Myocyte (in vitro differentiated cells): ENCODE measurements at places on chromosomes 3 and 15.

GRCh38 chr3:123384256-123384655 lies 64.6 kb downstream of the ADCY5 start:
- DNase-seq, result no peak

- no peak for DNase-seq
Observed at GRCh38 chr15:86948719-86949118, 869.0 kb downstream of the AGBL1 start.

DNA sequence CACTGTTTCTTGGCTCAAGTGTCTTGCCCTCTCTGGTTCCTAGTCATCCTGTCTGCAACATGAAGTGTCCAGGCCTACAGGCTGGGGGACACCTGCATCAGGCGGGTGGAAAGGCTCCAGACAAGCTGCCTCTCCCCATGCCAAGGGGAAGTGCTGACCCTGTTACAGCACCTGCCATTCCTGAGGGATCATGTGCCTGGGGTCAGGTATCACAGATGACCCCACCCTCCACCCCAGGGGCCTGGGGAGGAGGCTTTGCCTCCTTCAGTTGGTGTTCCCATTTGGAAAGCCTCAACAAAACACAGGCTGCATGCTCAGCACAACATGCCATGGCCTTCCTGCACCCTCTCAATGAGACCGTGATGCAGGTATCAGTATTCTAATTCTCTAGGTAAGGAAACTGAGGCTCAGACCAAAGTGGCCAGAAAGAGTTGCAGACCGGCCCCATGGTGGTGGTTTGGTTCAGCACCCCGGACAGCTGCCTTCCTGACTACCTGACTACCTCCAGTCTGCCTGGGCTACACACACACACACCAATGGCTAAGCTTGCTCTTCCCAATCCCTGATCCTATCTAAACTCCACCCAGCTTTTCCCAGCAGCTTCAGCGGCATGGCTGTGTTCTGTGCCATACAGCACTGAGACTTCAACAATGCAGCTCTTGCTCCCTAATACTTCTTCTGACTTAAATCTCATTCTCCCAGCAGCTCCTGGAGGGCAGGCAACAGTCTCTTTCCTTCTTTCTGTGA lies 69.7 kb upstream of the LINGO1 start:
- DNase-seq, result peak; percentile 24

DNA sequence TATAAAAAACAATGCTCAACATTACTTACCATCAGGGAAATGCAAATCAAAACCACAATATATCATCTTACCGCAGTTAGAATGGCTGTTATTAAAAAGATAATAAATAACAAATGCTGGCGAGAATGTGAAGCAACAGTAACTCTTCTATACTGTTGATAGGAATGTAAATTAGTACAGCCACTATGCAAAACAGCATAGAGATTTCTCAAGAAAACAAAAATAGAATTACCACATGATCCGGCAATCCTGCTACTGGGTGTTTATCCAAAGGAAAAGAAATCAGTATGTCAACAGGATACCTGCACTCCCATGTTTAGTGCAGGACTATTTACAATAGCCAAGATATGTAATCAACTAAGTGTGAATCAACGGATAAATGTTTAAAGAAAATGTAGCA lies 48.1 kb downstream of the ADAM10 start:
- no peak for DNase-seq

DNA sequence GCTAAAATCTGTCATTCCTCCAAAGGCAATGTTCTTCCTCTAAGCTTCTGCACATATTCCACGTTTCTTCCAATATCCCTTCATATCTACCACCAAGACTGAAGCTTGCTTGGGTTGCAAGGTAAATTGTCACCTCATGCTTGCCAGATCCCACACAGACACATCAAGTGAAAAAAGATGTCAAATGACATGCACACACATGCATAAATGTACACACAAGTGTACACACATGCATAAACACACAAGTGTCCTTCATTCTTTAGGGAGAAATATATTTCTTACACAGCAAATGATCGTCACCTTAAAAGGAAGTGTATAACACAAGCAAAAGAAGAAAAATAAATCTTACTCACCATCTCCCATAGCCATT lies 59.4 kb downstream of the CLASP2 start:
- no peak for DNase-seq

GRCh38 chr15:85745525-85746150 lies 49.1 kb downstream of the KLHL25 start:
- peak; percentile 14 for DNase-seq

- no peak for DNase-seq
Observed at GRCh38 chr3:41956574-41956973, 5.3 kb downstream of the ULK4 start.

DNA sequence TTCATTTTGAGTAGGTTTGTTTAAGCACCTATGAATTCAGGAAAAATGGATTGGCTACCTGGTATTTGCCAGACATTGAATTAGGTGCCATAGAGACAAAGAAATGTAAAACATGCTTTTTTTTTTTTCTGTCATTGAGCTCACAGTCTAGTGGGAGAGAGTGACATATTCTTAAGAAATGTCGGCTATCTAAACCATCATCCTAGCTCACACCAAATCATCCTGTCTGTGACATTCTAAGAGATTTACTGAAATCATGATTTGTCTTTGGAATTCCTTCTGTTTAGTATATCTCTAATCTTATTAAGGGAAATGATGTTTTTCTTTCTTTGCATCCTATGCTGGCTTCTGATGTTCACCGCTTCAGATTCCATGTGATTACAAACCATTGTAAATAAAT lies 59.5 kb upstream of the STXBP5L start:
- no peak for DNase-seq

- DNase-seq, result no peak
Observed at GRCh38 chr15:39728845-39729244, 53.8 kb downstream of the FSIP1 start.

- DNase-seq, result peak; percentile 7
Observed at GRCh38 chr15:56587686-56588085, 122.7 kb upstream of the MNS1 start.

- DNase-seq, result peak; percentile 50
Observed at GRCh38 chr3:143536817-143537535, 311.3 kb downstream of the SLC9A9 start.

DNA sequence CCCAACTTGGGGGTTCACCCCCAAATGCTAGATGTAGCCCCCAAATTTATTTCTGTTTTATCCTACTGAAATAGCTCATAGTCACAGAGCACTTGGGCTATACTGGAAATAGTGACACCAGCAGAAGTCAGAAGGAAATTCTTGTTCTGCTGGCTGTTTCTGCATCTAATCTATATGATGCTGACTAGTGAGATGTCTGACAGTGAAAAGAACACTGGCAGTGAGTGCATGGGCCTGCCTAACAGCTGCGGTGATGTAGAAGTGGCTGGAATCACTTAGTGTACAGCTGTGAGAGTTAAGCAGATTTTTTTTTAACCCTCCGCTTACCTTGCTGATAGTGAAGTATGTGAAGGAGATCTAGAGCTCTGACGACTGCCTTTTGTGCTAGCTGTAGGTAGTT lies 14.0 kb downstream of the TTC14 start:
- DNase-seq, result no peak

- DNase-seq, result peak; percentile 90
Observed at GRCh38 chr3:55571913-55572312, 84.8 kb upstream of the WNT5A start.

DNA sequence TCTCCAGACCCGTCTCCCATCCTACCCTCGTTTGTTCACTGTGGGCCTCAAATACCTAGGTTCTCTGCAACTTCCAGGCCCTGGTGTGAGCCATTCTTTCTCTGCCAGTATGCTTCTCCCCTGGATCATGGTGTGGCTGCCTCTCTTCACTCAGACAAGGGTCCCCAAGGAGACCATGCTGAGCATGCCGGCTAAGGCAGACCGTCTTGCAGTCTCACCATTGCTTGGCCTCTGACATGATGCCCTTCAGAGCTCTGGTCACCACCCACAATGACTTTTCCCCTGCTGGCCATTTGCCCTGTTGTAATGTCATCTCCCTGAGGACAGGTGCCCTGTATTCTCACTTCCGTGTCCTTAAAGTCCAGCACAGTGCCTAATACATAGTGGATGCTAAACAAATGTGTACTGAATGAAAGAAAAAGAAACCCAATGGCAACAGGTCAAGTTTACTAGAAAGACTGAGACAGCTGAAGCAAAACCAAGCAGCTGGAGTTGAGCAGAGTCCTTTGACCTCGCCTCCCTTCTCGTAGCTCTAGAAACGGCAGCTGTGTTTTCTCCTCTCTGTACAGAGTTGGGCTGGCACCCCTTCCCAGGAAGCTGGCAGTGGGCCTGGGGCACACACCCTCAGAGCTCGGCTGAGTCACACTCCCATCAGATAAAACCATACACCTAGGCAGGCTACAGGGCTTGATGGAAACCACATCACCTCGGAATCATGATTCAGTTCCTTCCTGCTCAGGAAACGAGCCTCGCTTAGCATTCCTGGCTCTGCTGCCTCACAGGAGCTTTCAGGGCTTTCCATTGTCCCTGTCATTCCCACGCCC lies 8.6 kb downstream of the TLR9 start:
- peak; percentile 98 for DNase-seq

DNA sequence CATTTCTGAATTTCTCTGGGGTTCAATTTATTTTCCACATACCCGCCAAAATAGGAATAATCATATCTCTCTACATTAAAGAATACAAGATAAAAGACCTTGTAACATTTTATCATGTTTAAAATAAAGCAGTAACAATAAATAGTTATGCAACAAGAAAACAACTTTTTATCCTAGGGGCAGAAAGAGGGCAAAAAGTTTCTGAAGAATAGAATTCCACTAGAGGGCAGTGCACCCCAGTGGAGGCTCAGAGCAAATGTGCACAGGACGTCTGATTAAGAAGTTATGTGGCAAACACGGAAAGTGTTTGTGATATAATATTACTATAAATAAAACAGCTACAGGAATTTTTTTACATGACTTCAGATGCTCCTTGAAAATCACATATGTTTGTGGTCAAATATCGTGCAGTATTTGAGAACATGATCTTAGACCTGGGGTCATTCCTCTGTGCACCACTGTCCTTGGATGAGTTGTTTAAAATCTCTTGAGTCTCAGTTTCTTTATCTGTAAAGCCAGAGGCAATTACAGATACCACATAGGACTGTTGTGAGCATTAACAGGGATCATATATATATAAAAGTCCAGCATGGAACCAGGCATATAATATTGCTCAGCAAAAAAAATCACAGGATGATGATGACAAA lies 13.2 kb upstream of the PIK3R4 start:
- peak; percentile 75 for DNase-seq

- DNase-seq, result no peak
Observed at GRCh38 chr15:70584838-70585706, 178.3 kb downstream of the UACA start.

DNA sequence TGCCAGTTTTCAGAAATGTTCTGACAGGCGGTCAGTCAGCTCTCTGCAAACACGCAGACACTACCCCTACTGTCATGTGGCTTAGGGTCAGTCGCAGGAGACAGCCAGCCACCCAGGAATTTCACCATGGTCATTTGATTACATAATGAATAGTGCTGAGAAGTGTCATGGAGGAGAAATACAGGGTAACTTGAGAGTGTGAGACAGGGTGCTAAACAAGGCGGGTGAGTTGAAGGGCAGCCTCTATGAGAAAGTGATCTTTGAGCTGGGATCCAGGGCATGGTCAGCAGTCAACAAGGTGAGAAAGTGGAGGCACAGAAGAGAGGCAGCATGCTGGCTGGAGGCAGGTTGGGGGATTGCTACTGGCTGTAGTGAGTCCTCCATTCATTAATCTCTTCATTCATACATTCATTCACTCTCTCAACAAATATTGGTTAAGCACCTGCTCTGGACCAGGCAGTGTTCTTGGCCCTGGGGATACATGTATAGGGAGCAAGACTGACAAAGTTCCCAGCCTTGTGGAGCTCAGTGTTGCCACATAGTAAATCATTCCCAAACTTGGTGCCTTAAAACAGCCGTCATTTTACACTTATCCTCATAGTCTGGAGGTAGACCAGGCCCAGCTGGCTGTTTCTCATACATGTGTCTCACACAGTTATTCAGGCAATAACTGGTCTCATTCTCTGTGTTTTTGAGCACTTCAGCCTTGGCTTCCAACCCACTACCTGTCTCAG lies 14.8 kb downstream of the PXYLP1 start:
- no peak for DNase-seq

DNA sequence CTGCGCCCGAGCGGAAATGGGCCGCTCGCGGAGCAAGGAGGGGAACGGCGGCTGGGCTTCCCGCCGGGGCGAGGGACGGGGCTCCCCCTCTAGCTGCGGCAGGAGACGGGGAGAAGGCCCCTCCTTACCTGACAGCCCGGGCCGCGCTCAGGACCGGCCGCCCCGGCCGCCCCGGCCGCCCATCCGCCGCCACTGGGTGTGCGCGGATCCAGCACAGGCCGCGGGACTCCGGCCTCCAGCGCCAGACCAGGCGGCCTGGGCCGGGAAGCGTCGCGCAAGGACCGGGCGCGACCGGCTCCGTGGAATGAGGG lies 296 bp downstream of the TPRA1 start:
- no peak for DNase-seq

DNA sequence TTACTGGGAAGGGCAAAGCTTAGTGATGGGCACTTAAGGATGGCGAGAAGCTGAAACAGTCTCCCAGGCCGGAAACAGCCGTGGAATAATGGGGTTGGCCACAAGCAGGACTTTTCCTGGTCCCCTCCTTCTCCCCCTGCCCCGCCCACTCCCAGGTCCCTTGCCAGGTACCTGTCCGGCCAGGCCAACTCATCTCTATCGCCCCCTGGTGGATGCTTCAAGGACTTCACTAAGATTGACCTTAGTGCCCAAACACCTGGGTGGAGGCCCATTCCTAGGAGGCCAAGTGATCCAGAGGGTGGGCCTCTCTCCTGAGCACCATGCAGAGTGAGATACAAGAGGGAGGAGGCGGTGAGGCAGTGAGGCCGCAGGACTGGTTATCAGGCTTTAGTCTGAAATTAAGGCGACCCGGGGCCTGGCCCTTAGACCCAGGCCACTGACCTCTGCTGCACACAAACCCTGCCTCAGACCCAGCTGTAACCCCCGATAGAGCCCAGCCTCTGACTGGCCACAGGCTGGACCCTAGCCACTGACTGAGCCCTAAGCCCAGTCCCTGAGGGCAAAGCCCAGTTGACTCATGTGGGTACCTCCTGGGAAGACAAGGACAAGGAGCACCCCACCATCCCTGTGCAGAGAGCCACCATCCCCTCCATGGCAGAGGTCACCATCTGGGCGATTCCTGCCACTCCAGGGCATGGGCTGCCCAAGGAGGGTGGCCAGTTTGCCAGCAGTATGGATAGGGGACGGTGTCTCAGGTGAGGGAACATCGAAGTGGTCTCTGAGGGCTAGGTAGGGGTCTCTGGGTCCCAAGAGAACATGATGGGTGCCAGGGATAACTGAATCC lies 37.6 kb downstream of the VIPR1 start:
- no peak for DNase-seq
